Sigmoid colon (tissue), 7 donors: ENCODE measurements at places on chromosomes 12 and 14.

- H3K27ac ChIP-seq: no peak overlapping the region
- no peak overlapping the region for H3K4me3 ChIP-seq
- peaks cover 43% of the 10 kb centered on the region for H3K36me3 ChIP-seq
- no peaks in the 10 kb centered on the region for H3K4me1 ChIP-seq
- no peaks in the 10 kb centered on the region for H3K27me3 ChIP-seq
- DNase-seq: no peak
Observed at GRCh38 chr12:10705655-10706054, 17.5 kb downstream of the YBX3 start.

DNA sequence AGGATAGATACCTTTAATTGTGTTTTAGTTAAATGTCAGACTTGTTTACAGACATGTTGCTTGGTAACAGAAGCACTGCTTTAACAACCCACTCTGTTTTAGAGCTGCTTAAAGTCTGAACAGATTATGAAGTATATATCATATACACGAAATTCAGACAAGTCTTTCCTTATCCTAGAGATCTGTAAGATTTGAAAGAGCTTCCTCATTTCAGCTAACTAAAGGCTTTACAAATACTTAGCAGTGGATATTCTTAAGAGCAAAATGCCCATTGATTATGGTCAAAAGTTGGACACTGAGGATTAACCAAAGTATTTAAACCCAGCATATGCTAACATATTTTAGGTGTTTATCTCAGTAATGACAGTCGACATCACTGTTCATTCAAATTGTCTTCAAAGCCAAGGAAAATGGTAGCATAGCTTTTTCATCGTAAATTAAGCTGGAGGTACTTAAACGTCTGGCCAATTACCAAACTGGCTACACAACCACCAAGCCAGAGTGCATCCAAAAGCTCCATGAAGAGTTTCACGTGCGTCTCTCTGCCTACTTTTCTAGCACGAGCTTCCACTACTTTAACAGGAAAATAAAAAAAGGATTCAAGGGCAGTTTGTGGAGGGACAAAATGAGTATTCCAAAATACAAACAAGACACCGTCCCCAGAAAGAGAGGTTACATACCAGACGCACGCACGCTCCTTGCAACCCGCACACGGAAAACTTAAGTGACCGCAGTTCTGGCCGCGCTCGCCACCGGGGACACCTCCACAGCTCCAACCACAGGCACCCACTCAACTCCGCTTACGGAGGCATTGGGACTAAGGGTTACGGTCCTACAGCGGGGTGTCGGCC, 565 bp downstream of the CEP83 start:
- peak overlapping the region; percentile 77 for H3K4me3 ChIP-seq
- peaks cover 16% of the 10 kb centered on the region for H3K4me1 ChIP-seq
- no peak for DNase-seq
- no peaks in the 10 kb centered on the region for H3K27me3 ChIP-seq

DNA sequence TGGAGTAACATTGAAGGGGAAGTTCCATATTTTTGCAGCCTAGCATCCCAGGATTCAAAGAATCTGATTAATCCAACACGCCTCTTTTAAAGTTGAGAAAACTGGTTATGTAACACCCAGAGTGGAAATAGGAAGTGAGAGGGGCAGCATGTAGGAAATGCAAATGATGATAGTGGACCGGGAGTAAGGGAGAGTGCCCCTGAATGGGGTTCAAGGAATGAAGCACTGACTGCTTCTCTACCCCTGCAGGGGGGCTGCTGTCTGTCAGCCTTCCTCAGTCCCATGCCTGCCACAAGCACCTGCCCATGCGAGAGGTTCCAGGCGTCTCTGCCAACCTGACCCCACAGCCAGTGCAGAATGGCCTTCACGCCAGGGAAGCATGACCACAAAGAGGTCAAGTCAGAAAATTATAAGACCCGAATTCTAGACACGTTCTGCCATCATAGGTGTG, 126.5 kb upstream of the CCND2 start:
- peaks cover 3% of the 10 kb centered on the region for H3K27me3 ChIP-seq
- DNase-seq: no peak
- no peaks in the 10 kb centered on the region for H3K4me1 ChIP-seq

DNA sequence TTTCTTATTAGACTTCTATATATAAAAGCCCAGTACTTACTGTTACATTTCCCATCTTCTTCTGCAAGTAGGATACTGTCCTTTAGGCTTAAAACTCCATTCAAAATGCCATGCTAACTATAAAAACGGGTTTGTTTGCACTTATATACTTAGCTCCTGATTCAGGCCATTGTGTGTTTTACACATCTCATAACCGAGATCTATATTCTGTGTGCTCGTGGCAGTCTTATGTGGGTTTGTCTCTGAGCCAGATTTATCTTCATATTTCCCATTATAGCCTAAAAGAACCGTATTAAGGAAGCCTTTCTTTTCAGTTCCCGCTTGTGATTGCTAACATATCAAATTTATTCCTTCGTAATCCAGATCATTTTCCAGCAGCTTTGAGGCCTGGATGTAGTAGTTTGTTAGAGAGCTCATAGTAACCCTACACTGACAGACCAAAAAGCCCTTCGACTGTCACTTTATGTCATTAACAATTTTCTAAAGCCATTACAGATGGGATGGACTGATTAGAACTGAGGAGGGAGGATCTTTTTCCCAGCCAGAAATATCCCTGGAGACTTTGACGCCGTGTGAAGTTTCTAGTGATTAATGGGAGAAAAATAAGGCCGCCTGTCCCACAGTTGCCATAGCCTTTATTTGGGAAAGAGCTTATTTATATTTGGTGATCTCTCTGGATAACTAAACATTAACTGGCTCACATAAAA, 508.5 kb downstream of the FOXG1 start:
- no peaks in the 10 kb centered on the region for H3K27me3 ChIP-seq
- H3K4me1 ChIP-seq: no peaks in the 10 kb centered on the region
- no peaks in the 10 kb centered on the region for H3K36me3 ChIP-seq
- no peak overlapping the region for H3K4me3 ChIP-seq

DNA sequence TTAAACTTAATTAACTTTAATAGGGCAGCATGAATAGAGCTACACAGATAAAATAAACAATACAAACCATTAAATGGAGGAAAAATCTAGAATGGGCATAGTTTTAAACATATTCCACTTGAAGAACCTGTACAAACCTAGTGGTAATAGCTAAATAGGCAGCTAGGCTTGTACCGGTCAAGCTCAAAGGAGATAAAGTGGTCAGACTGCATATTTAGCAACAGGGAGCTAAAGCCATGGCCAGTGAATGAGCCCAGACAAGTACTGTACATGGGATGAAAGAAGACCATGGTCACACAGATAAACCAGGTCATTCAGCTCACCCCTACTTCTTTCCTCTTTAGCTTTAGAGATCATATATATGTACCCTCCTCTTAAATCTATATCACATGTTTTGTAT, 186.6 kb upstream of the KRR1 start:
- no peak overlapping the region for H3K4me3 ChIP-seq
- no peaks in the 10 kb centered on the region for H3K36me3 ChIP-seq
- no peak overlapping the region for H3K27ac ChIP-seq
- H3K4me1 ChIP-seq: no peaks in the 10 kb centered on the region
- no peak for DNase-seq

- no peaks in the 10 kb centered on the region for H3K27me3 ChIP-seq
- no peak overlapping the region for H3K27ac ChIP-seq
- H3K4me3 ChIP-seq: no peak overlapping the region
- H3K36me3 ChIP-seq: no peaks in the 10 kb centered on the region
- H3K4me1 ChIP-seq: no peaks in the 10 kb centered on the region
Observed at GRCh38 chr12:129863938-129864337, 39.9 kb downstream of the TMEM132D start.

- H3K27ac ChIP-seq: no peak overlapping the region
- H3K4me1 ChIP-seq: no peaks in the 10 kb centered on the region
- H3K36me3 ChIP-seq: no peaks in the 10 kb centered on the region
- no peak for DNase-seq
- no peak overlapping the region for H3K4me3 ChIP-seq
Observed at GRCh38 chr12:5236022-5236640, 192.5 kb downstream of the KCNA5 start.

GRCh38 chr14:34539407-34540180, at the start of gene EAPP:
EAPP (minus strand) TSS chr14:34539701; CDS start chr14:34539628, 73 bp downstream.
- peak within 1 kb of the TSS; percentile 98 for H3K27ac ChIP-seq
- H3K4me3 ChIP-seq: peak within 1 kb of the TSS; percentile 70
- H3K36me3 ChIP-seq: peaks cover 12% of the 10 kb centered on the region
- peak; percentile 99 for DNase-seq
- H3K4me1 ChIP-seq: no peaks in the 10 kb centered on the region
- no peaks in the 10 kb centered on the region for H3K27me3 ChIP-seq

DNA sequence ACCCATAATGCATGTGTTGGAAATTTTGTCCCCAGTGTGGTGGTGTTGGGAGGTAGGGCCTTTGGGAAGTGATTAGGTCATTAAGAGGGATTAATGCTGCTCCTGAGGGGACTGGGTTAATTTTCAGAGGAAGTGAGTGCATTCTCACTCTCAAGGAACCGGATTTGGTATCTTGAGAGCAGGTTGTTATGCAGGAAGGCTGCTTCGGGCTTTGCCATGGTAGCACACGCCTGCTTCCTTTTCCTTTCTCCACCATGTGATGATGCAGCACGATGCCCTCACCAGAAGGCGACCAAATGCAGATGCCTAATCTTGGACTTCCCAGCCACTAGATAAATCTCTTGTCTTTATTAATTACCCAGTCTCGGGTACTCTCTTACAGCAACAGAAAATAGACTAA, 257.1 kb downstream of the SSPN start:
- no peak overlapping the region for H3K4me3 ChIP-seq
- no peaks in the 10 kb centered on the region for H3K4me1 ChIP-seq
- H3K27ac ChIP-seq: no peak overlapping the region
- H3K27me3 ChIP-seq: no peaks in the 10 kb centered on the region
- no peaks in the 10 kb centered on the region for H3K36me3 ChIP-seq
- DNase-seq: no peak

DNA sequence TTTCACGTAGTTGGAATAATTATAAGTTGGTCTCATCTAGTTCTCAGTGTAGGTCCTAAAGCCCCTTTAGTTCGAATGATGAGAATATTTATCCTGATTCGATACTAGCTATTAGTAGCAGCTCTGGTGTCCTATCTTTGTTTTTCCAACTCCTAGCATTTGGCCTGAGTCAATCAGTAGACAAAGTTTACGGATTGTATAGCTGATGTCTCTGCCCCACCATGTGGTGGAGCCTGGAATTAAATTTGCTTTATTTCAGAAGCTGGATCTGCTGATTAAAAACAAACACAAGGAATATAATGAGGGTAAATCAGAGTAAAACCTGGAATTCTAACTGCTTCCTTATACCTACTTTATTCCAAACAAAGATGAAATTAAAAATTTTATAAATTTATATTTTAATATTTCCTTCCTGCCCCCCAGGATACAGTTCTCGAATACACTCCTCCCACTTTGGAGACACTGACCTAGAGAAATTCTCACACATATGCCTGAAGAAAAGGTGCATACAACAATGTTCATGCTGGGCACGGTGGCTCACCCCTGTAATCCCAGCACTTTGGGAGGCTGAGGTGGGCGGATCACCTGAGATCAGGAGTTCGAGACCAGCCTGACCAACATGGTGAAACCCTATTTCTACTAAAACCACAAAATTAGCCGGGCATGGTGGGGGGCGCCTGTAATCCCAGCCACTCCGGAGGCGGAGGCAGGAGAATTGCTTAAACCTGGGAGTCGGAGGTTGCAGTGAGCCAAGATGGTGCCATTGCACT, 7.6 kb upstream of the BRMS1L start:
- H3K36me3 ChIP-seq: no peaks in the 10 kb centered on the region
- no peak overlapping the region for H3K4me3 ChIP-seq
- no peaks in the 10 kb centered on the region for H3K27me3 ChIP-seq
- H3K27ac ChIP-seq: no peak overlapping the region
- no peaks in the 10 kb centered on the region for H3K4me1 ChIP-seq

- peak within 1 kb of the TSS; percentile 83 for H3K27ac ChIP-seq
- H3K36me3 ChIP-seq: no peaks in the 10 kb centered on the region
- H3K4me1 ChIP-seq: peaks cover 16% of the 10 kb centered on the region
- H3K27me3 ChIP-seq: no peaks in the 10 kb centered on the region
Observed at GRCh38 chr12:14885718-14886221, at the start of gene MGP. MGP (minus strand) TSS chr12:14885854; CDS start chr12:14885791, 63 bp downstream.

DNA sequence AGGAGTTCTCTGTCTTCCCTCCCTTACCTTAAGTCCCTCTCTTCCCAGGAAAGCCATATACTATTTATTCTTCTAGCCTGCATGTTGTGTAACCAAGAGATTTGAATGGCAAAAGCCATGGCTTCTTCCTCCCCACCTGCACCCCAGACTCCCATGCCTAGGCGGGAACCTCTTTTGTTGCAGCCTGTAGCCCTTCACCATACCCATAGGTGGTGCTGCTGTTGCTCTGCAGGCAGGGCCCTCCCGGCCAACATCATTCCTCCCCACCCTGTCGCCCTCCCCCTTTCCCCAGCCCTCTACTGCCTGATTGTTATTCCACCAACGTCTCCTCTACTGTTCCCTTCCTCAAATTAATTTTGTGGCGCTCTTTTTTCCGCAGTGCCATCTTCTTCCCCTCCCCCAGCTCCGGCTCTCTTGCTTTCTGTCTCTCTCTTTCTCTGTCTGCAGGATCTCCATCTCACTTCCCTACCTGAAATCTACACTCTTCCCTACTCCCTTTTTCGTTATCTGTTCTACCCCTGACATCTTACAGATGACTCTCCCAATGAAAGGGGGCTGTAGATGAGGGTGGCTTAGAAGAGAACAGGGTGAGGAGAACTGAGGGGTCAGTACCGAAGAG, 13.8 kb downstream of the NGDN start:
- no peaks in the 10 kb centered on the region for H3K27me3 ChIP-seq
- H3K27ac ChIP-seq: no peak overlapping the region
- no peaks in the 10 kb centered on the region for H3K36me3 ChIP-seq
- H3K4me1 ChIP-seq: no peaks in the 10 kb centered on the region
- no peak overlapping the region for H3K4me3 ChIP-seq

DNA sequence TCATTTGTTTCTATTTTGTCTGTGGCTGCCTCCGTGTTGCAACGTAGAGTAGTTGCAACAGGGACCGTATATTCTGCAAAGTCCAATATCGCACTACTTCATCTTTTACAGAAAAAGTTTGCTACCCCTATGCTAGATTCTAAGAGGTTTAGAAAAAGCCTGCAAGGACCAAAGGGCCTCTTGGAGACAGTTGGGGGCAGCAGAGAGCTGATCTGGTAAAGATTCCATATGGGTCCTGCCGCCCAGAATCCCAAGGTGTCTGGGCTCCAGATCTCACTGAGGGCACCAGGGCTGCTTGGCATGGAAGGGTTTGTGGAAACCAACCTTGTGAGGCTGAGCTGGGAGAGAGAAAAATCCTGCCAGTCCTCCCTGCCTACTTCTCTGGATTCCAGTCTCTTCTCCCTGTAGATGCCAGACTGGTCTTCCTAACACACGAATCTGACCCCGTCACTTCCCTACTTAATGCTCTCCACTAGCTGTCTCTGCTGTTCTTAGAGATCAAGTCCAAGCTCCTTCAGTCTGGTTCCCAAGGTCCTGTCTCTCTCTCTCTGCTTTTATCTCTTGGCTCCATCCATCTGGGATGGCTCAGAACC, 74.6 kb downstream of the GLRX5 start:
- H3K4me3 ChIP-seq: no peak overlapping the region
- DNase-seq: no peak
- no peak overlapping the region for H3K27ac ChIP-seq
- no peaks in the 10 kb centered on the region for H3K27me3 ChIP-seq
- H3K4me1 ChIP-seq: no peaks in the 10 kb centered on the region
- H3K36me3 ChIP-seq: no peaks in the 10 kb centered on the region

- DNase-seq: no peak
- H3K27ac ChIP-seq: no peak overlapping the region
- H3K36me3 ChIP-seq: no peaks in the 10 kb centered on the region
- no peak overlapping the region for H3K4me3 ChIP-seq
- H3K27me3 ChIP-seq: no peaks in the 10 kb centered on the region
- no peaks in the 10 kb centered on the region for H3K4me1 ChIP-seq
Observed at GRCh38 chr14:74505831-74506230, 12.3 kb downstream of the ISCA2 start.
